ENCODE measurements at places on chromosomes 13 and 19. TPM values are rescaled to one million over a fixed set of nuclear protein-coding genes. Genes with fewer than 3 reads are reported as not detected.

GRCh38 chr13:65856431-65856830, 1373.7 kb downstream of the PCDH9 start:
- no peak for DNase-seq

GRCh38 chr13:51950722-51951121, 60.5 kb downstream of the ATP7B start:
- DNase-seq: no peak

- DNase-seq: no peak
Measured at GRCh38 chr13:85997587-85997986, 198.4 kb upstream of the SLITRK6 start.

S1PR4 gene
- total RNA-seq: 1.1 TPM

EXOC3L2 gene
- total RNA-seq: 1.3 TPM

DNA sequence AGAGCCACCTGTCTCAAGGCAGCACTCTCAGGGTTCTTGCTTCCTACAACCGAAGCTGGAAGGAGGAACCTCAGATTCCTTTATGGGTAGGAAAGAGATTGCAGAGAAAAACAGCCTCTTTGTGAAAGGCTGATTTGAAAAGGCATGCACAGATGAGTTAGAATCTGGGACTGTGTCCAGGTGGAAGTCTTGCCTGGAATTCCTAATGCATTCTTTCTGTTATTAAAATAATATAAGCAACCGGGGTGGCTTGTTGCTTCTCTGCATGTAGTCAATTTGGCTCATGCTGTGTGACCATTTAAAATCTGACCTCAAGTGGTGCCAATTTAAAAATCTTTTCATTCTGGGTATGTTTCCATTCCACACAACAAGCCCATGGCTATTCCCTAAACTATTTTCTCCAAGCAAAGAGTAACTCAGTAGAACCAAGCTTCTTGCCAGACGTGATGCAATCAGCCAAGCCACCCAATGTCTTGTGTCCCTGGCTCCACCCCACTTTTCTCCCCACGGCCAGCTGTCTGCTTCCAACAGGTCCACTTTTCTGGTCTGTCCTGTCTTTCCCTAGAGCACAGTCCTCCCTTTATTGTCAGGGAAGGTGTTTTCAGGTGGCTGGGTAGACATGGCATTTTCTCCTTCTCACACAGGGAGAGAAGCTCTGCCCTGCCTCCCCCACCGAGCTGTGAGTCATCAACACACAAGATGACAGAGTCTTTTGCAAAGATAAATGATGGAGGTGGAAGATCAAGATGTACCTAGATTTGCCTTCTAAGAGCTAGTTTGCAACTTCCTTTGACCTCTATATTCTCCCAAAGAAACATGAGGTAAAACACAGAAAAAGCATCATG, 394.3 kb downstream of the FOXO1 start:
- DNase-seq: peak; percentile 53

DNA sequence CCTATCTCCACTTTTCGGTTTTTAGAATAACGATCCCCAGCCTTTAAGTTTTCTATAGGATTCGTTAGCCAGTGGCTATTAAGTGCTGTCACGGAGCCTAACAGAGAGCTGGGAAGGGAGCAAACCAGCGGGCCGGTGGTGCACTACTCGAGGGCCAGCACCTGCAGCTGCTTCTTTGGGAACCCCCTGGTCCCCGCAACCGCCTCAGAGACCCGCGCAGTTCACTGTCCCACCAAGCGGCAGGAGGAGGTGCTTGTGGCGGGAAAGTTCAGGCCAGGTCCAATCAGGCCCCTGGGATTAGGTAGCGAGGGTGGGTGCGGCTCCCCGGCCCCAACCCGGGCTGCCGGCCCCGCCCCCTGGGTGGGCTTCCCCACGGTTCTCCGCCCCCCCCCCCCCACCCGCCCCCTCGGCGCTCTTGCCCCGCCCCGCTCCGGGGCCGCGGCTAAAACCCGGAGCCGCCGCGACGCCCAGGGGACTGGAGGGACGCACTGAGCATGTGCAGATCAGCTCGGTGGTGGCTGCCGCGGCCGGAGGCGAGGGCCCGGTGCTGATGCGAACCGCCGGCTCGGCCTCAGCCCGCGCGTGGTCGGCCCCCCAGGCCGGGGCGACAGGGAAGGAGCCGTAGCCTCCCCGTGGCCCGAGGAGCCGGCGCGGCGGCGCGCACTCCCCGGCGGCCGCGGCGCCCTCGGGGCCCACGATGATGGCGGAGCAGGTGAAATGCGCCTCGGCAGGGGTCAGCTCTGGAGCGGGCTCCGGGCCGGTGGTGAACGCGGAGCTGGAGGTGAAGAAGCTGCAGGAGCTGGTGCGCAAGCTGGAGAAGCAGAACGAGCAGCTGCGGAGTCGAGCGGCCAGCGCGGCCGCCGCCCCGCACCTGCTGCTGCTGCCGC, at the start of gene SLAIN1:
Gene SLAIN1 (plus strand): TSS at position 471 of the 887 bp plus-strand sequence. CDS start 227 bp downstream, at position 698.
- peak; percentile 67 for DNase-seq

KIR3DL2 gene
- total RNA-seq: 0.15 TPM

ZNF556 gene
- 0.12 TPM for total RNA-seq

GRCh38 chr19:46951171-46951986, 68.3 kb upstream of the NPAS1 start:
- DNase-seq: peak; percentile 86

DNA sequence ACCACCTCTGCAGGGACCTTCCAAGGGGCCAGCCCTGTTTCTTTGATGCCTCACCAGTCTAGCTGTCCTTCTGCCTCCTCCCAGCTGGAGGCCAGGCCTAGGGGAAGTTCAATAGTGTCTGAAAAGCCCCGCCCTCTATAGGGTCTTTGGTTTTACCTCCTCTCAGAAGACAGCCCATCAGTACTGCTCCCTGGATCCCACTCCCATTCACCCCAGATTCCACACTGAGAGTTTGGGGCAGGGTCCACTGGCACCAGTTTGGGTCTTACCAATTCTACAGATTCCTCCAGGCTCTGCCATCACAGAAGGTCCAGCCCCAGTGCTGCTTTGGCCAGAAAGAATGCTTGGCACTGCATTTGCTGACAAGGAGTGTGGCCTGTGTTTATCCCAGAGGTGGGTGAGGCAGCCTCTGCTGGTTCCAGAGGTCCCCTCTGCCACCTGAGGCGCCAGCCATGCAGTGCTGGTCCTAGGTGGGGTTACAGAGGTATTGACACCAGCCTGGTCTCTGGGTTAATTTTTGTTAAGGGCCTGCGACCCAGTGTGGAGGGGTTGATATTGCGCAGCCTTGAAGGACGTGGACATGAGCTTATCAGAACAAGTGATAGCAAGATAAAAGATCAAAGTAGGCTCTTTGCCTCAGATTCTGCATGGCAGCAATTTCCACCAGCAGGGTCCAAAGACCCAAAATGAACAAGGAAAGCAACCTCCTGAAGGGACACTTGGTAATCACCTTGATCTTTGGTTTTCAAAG, 41.4 kb upstream of the IGSF23 start:
- no peak for DNase-seq

DNA sequence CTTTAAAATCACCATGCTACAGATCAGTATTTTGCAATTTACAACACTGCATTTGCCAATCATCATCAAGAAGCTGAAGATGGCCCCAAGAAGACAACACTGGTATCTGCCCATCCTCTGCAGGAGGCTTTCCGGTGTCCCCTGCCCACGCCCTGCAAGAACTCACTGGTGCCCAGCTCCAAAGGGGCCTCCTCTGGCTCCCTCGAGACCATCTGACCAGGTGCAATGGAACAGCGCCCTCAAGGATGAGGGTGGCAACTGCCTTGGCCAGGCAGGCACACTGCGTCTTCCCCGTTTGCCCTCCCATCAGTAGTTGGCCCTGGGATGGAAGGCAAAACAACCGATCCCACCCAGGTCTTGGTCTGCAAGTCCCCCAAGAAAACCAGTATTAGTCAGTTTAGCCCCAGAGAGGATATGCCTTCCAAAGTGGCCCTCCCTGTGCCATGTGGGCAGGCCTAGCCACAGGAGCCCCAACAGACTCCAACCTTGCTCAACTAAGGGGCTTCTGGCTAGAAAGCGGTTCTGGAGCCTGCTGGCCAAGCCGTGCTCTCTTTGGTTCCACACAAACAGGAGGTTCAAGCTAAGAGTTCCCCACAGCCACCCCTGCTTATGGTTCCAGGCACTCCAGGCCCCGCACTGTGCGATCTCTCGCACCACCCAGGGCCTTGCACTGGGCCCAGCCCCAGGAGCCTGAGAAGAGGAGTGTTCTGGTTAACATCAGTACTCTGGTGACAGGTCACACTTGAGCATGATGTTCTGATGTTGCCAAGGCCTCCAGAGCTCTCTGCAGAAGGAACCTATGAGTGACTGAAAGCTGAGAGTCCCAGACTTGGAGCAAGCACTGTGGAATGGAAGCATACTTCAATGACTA, 4.7 kb downstream of the PCID2 start:
- DNase-seq: no peak

ZSCAN1 gene
- not detected for total RNA-seq

GRCh38 chr19:38046254-38047048, 139.4 kb downstream of the SIPA1L3 start:
- no peak for DNase-seq

DNA sequence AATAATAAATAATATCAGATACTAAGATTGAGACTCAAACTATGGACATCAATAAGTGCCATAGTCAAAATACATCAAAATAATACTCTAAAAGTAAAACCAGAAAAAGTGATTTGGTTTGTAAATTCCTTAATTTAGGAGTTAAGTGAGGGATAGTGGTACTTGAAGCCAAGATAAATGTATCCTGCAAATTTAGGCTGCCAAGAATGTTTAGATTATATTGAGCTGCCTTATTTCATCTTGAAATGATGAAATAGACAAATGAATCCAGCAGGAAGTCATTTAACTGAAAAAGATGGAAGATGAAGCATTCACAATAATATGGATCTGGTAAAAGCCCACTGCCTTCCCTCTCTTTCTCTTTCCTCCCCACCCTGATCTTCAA, 112.3 kb downstream of the LRCH1 start:
- DNase-seq: no peak

DNA sequence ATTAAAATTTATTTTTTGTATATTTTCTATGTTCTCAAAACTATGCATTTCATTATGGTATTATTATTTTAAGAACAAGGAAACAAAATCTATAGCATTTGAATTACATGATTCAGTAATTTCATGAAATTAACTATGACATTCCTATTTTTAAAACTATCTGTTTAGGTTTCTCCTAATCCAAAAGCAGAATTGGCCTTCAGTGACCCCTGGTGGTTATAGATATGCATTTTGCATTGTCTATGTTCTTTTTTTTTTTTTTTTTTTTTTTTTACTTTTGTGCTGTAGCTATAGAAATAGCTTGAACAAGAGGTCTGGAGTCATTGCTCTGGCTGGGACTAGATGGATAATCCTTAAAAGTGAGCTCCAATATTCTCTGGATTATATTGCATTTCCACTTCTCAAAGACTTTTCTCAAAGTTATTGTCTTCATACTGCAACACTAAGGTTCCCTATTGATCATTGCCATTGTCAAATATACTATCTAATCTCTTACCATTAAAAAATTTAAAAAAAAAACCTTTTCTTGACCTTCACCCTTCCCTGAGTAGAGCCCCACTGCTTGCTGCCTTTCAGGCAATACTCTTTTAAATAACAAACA, 15.9 kb upstream of the DNAJC3 start:
- no peak for DNase-seq

GRCh38 chr13:104289400-104289799, 1223.2 kb upstream of the SLC10A2 start:
- DNase-seq: no peak

CRTC1 gene
- total RNA-seq: 10.2 TPM

GRCh38 chr13:22703601-22704209, 477.1 kb upstream of the SGCG start:
- no peak for DNase-seq

DNA sequence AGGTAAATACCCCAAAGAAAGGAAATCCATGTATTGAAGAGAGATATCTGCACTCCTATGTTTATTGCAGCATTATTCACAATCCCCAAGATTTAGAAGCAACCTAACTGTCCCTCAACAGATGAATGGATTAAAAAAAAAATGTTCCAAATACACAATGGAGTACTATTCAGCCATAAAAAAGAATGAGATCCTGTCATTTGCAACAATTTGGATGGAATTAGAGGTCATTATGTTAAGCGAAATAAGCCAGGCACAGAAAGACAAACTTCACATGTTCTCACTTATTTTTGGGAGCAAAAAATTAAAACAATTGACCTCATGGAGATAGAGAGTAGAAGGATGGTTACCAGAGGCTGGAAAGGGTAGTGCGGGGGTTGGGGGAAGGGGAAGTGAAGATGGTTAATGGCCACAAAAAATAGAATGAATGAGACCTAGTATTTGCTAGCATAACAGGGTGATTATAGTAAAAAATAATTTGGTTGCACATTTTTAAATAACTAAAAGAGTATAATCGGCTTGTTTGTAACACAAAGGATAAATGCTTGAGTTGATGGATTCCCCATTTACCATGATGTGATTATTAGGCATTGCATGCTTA, 9.7 kb upstream of the ZNF709 start:
- DNase-seq: no peak

Data from left colon (tissue), 2 donors.